Chondrocyte (in vitro differentiated cells): ENCODE measurements at places on chromosomes 5 and 9. TPM values are rescaled to one million over a fixed set of nuclear protein-coding genes. Genes with fewer than 3 reads are reported as not detected.
A peak's percentile ranks its signal among the peaks of the same experiment; 100 is the strongest.

ZDHHC11 gene
- 1.9 to 4.7 TPM (median 2.3 TPM) in 3 replicates for total RNA-seq

GALT gene
- total RNA-seq, result 35.5 to 51.8 TPM (median 38.2 TPM) in 3 replicates

RGP1 gene
- total RNA-seq, result 27.7 to 28.6 TPM (median 27.9 TPM) in 3 replicates

DNA sequence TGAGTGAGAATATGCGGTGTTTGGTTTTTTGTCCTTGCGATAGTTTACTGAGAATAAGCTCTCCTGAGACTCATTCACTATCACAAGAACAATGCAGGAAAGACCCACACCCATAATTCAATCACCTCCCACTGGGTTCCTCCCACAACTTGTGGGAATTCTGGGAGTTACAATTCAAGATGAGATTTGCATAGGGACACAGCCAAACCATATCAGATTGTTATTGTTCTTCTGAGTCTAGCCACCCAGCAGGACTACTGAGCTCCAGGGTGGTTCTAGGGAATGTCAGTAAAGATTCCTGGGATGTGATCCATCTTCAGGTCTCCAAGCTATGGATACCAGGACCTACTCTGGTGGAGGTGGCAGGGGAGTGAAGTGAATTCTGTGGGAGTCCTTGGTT is 2075.1 kb upstream of the CDH9 start:
- H3K4me3 ChIP-seq, result no peak overlapping the region
- H3K4me1 ChIP-seq, result peaks cover 14% of the 10 kb centered on the region
- DNase-seq, result no peak
- peaks cover 2% of the 10 kb centered on the region for H3K36me3 ChIP-seq
- peaks cover 5% of the 10 kb centered on the region for H3K27me3 ChIP-seq
- H3K27ac ChIP-seq, result no peak overlapping the region

- no peak overlapping the region for H3K4me3 ChIP-seq
- H3K36me3 ChIP-seq, result peaks cover 14% of the 10 kb centered on the region
- H3K27me3 ChIP-seq, result no peaks in the 10 kb centered on the region
- DNase-seq, result no peak
- no peak overlapping the region for H3K27ac ChIP-seq
Observed at GRCh38 chr9:95101326-95101725, 216.2 kb downstream of the FANCC start.

DNA sequence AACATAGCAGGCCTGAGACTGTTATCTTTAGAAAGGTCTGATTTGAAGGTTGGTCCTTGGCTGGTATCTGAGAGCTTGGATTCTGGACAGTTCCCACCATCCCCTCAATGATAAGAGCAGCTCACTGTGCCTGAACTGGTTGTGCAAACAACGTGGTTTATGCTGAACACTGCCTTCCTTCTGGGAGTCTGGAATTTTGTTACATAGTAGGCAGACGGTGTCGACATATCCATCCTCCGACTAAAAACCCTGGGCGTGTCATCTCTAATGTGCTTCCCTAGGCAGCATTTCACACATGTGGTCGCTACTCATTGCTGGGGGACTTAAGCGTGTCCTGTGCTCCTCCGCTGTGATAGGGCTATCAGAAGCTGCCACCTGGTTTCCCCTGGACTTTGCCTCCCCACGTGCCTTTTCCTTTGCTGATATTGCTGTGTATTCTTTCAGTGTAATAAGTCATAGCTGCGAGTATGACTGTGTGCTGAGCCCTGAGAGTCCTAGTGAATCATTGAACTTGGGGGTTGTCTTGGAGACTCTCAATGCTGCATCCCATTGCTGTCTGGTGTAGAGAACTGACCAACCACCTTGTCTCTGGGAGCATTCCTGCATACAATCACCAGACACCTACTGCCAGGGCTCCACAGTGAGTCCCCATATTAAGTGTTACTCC is 119.1 kb upstream of the TBC1D2 start:
- H3K27ac ChIP-seq, result no peak overlapping the region
- no peaks in the 10 kb centered on the region for H3K36me3 ChIP-seq
- no peaks in the 10 kb centered on the region for H3K27me3 ChIP-seq
- no peak for DNase-seq
- H3K4me3 ChIP-seq, result no peak overlapping the region

DNA sequence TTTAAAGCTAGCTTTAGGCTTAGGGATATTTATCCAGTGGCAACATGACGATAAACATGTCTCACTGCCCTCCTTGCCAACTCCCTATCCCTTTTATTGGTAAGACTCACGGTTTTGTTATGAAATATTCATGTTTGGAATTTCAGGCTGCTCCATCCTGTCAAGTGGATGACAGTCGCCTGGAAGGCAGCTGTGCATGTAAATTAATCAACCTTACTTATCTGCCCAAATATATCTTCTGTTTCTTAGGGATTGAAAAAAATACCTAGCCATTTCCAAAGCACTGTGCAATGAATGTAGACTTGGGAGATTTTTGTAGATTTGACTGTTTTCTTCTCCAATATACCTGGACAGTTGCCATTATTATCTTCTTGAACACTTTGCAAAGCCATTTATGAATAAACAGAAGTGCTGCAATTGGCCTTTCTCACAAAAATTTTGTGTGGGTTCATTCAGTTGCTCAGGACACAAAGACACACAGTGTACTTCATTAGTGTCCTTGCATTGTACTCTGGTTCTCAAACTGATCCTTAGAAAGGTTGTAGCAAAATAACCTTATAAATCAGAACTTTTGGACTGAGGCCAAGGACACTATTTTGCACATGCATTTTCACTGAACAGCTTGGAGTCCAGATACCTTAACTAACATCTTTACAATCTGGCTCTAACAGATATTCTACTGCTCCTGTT is 889.4 kb upstream of the SEMA6A start:
- H3K4me1 ChIP-seq, result no peaks in the 10 kb centered on the region
- H3K27me3 ChIP-seq, result no peaks in the 10 kb centered on the region
- H3K4me3 ChIP-seq, result no peak overlapping the region

GRCh38 chr5:122756264-122756911 is 18.5 kb upstream of the SNX2 start:
- H3K4me3 ChIP-seq, result no peak overlapping the region
- peak overlapping the region; percentile 61 for H3K27ac ChIP-seq
- DNase-seq, result no peak
- H3K4me1 ChIP-seq, result peaks cover 24% of the 10 kb centered on the region
- H3K27me3 ChIP-seq, result no peaks in the 10 kb centered on the region

DNA sequence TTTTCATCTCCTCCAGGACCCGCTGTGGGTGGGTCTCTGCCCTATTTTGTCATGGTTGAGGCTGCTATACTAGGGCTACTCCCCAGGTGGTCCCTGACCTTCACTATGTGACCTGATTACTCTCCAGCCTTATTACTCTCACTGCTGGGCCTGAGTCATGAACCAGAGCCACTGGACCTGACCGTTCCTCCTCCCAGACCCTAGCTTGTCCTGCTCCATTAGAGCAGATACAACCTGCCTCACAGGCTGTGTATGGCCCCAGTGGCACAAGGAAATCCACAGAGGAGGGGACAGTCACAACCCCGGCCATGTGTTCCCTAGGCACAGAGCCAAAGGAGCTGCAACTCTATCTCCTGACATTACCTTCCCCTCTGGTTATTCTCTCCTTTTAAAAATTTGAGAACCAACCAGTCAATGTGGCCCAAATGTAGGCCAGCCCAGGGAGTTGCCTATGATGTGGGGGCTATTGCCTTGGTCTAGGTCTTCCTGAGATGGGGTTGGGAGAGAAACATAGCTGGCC is 96.0 kb upstream of the FSTL4 start:
- no peak for DNase-seq
- no peaks in the 10 kb centered on the region for H3K36me3 ChIP-seq
- H3K27me3 ChIP-seq, result no peaks in the 10 kb centered on the region
- no peak overlapping the region for H3K27ac ChIP-seq
- peaks cover 8% of the 10 kb centered on the region for H3K4me1 ChIP-seq
- no peak overlapping the region for H3K4me3 ChIP-seq

DNA sequence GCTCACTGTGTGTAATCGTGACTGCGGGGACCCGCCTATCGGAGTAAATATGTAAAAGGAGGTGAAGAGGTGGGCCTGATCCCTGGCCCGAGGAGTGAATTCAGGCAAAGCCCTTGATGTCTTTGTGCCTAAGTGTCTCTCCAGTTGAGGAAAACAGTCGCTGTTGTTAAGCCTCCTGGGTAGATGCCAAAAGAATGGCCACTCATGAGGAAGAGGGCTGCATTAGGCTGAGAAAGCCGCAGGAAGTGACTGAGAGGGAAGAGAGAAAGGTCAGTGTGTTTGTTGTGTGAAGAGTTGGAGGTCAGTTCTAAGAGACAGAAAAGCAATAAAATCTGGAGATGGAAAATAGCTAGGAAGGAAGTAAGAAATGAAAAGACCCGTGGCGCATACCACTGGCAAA is 35.8 kb upstream of the PIP5K1B start:
- no peak for DNase-seq
- no peaks in the 10 kb centered on the region for H3K36me3 ChIP-seq
- peaks cover 8% of the 10 kb centered on the region for H3K27me3 ChIP-seq
- no peak overlapping the region for H3K27ac ChIP-seq

GRCh38 chr9:129281506-129282145 is 103.6 kb upstream of the IER5L start:
- H3K27me3 ChIP-seq, result no peaks in the 10 kb centered on the region
- no peak overlapping the region for H3K4me3 ChIP-seq
- H3K36me3 ChIP-seq, result no peaks in the 10 kb centered on the region
- peak; percentile 85 for DNase-seq

DNA sequence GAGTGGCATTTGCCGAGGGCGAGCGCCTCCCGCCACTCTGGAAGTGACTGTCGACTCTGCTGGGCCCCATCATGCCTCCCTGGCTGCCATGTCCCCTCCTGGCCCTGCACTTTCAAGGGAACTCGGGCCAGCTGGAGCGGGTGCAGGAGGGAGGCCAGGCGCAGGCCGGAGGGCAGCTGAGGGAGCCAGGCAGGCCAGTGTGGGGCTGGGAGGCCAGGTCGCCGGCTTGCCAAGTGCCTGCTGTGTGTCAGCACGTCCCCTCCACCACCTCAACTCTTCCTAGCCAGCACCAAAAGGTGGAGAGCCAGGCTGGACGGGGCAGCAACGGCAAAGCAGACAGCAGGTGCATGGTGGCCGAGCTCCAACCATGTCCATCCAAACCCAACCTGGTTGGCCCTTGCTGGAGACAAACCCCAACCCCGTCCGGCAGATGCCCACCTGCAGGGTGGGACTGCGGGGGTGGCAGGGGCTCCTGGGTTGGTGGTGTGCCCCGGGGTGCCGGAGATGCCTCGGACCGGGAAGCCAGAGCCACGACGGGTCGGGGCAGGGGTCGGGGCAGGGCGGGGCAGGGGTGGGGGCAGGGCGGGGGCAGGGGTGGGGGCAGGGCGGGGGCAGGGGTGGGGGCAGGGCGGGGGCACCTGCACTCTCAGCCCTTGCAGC is 36.5 kb upstream of the EGFL7 start:
- DNase-seq, result no peak
- H3K36me3 ChIP-seq, result no peaks in the 10 kb centered on the region
- H3K27ac ChIP-seq, result peak overlapping the region; percentile 18
- H3K4me1 ChIP-seq, result peaks cover 13% of the 10 kb centered on the region
